Cardiac muscle cell (in vitro differentiated cells and primary cell): ENCODE measurements at places on chromosomes 1 and 21. TPM values are rescaled to one million over a fixed set of nuclear protein-coding genes. Genes with fewer than 3 reads are reported as not detected.

The URB1 gene
- polyA plus RNA-seq, result 3.7 and 4.3 TPM in 2 replicates

The OLFM3 gene
- not detected in 2 replicates for polyA plus RNA-seq

The TEDDM1 gene
- not detected in 2 replicates for polyA plus RNA-seq

GRCh38 chr1:107547363-107548155 is 406.7 kb downstream of the NTNG1 start:
- H3K4me1 ChIP-seq, result peaks cover 5% of the 10 kb centered on the region
- DNase-seq, result no peak
- no peak overlapping the region for H3K4me3 ChIP-seq
- no peaks in the 10 kb centered on the region for H3K36me3 ChIP-seq

DNA sequence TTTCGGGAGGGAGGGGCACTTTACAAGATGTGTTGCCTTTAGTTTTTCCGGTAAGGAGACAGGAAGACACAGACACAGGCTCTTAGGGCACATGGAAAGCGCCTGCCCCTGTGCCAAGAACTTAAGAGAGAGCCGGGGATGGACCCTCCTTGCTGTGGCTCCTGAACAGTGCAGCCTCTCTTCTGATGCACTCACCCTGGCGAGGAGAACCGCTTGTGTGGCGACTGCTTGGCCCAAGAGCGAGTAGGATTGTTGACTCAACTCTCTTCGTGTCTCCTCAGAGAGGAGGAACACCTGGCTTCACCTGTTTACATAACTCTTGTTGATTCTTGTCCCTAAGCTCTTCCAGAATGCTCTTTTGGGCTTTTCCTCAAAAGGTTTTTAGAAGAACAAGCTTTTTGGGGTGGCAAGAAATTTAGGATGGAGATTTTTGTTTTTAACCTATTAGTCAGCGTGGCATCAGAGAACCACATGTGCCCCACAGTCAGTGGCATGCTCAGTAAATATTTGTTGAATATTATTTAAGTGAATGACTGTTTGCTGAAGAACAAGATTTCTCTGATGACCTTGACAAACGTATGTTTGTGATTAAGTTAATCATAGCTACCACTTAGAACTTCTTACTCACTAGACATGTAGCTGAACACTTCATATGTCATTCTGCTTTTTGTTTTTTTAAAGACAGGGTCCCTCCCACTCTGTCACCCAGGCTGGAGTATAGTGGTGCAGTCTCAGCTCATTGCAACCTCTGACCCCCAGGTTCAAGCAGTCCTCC is 60.6 kb downstream of the NFIA start:
- no peaks in the 10 kb centered on the region for H3K4me1 ChIP-seq
- no peak overlapping the region for H3K4me3 ChIP-seq
- H3K36me3 ChIP-seq, result no peaks in the 10 kb centered on the region

DNA sequence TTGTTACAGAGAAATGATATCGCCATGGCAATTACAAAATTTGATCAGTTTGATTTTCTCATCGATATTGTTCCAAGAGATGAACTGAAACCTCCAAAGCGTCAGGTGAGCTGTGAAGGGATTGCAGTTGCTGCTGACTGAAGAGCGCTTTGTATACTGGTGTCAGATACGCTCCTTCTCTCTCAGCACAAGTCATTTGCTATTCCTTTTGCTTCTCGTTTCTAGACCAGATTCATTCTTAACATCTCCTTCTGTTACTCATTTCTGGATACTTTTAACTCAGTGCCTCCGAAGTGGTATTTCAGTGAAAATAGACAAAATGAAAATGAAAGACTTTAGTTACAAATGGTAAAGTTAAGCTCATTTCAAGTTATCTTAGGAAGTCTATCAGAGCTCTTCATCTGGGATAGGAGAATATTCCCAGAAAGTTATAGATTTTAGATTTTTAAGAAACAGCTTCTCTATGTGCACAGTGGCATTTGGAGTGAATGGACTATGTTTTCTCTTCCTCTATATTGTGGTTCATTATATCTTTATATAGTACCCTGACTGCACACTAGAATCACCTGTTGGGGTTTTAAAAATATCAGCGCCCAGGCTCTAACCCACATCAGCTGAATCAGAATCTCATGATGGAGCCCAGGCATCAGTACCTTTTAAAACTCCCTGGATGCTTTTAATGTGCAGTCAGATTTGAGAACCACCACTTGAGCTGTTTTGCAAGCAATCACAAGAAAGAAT is 30.3 kb upstream of the KCNQ4 start:
- H3K27me3 ChIP-seq, result no peaks in the 10 kb centered on the region
- H3K36me3 ChIP-seq, result peaks cover 81% of the 10 kb centered on the region
- no peaks in the 10 kb centered on the region for H3K4me1 ChIP-seq
- no peak for DNase-seq
- no peak overlapping the region for H3K4me3 ChIP-seq
- H3K27ac ChIP-seq, result no peak overlapping the region

DNA sequence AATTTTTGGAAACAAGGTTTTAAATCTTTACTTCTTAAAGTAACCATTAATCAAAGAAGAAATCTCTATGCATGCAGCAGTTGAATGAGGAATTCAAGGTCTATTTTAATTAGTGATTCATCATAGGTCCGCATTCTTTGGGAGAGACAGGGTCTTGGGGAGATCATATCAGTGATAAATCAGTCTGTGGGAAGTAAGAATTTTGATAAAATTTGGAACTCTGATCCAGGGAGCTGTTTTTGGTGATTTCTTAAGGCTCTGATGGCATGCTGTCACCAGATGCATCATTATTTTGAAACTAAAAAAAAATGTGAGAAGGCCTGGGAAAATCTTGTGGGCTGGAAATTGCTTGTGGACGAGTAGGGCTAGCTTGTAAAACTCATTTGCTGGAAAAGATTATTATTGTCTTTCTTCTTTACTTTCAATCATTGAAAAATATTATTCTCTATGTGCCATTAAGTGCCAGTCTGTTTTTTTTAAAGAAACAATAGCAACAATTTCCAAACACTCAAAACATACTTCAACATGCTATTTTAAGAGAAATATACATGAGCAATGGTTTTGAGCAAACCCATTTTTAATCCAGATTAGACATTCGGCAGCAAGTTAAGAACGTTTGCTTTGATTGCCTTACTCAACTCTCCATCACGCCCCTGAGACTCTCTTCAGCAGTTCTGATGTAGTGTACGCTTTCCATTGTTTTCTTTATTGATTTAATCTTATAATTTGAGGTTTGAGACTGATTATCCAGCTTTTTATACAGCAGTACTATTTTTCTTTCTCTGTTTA is 62.6 kb downstream of the ZBTB18 start:
- no peaks in the 10 kb centered on the region for H3K36me3 ChIP-seq
- peaks cover 3% of the 10 kb centered on the region for H3K4me1 ChIP-seq
- no peak overlapping the region for H3K27ac ChIP-seq
- H3K4me3 ChIP-seq, result no peak overlapping the region

- no peak overlapping the region for H3K4me3 ChIP-seq
- no peaks in the 10 kb centered on the region for H3K4me1 ChIP-seq
- H3K36me3 ChIP-seq, result no peaks in the 10 kb centered on the region
- no peak overlapping the region for H3K27ac ChIP-seq
- no peaks in the 10 kb centered on the region for H3K27me3 ChIP-seq
Observed at GRCh38 chr1:32878183-32878582, 7.5 kb upstream of the FNDC5 start.
